ENCODE measurements at places on chromosomes 5 and 9. TPM values are rescaled to one million over a fixed set of nuclear protein-coding genes. Genes with fewer than 3 reads are reported as not detected.

DNA sequence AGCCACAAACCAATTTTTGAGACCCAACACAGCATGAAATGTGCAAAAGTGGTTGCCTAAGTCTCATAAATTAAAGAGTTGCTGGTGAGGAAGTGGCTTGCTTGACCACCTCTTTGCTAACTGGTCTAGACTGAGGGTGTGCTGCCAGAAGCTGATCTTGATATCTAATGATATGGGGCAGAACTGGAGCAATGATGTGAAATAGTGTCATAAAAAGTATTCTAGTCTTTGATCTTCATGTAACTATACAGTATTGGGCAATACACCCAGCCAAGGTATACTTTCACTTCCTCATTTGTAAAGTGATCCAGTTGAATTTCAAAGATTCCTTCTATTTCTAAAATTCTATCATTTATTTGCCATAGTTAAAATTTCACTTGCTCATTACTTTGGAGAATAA is 5.9 kb upstream of the YTHDC2 start:
- no peak for DNase-seq

- DNase-seq = no peak
Measured at GRCh38 chr5:180099733-180100611, 28.4 kb upstream of the RNF130 start.

- DNase-seq = no peak
Measured at GRCh38 chr9:131187957-131188356, 62.6 kb downstream of the NUP214 start.

DNA sequence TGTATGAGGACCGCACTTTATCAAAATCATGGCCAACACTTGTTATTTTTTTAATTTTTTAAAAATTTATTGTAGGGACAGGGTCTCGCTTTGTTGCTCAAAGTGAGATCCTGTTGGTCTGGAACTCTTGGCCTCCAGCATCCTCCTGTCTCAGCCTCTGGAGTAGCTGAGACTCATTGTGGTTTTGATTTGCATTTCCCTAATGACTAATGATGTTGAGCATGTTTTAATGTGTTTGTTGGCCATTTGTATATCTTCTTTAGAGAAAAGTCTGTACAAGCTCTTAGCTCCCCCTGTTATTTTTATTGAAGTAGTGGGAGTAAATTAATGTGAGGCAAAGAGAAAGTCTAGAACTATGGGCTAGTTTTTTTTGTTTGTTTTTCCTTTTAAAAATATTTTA is 1.6 kb upstream of the RPS6 start:
- DNase-seq = no peak

DNA sequence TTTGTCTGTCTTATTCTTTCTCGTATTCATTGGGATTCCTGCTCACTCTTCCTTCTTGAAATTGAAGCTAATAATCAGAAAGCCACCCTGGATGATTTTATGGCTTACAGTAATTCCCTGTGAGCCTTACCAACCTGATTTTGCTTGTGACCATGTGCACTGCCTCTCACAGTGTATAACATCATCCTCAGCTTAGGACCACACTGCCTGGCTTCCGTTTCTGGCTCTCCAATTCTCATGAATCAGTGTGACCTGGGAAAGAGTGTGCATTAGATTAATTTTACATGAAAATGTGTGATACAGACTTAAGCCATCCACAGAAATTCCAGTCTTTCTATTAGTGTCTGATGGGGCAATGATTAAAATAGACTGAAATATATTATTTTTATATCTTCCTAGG is 126.8 kb upstream of the DMRT1 start:
- DNase-seq = no peak

DNA sequence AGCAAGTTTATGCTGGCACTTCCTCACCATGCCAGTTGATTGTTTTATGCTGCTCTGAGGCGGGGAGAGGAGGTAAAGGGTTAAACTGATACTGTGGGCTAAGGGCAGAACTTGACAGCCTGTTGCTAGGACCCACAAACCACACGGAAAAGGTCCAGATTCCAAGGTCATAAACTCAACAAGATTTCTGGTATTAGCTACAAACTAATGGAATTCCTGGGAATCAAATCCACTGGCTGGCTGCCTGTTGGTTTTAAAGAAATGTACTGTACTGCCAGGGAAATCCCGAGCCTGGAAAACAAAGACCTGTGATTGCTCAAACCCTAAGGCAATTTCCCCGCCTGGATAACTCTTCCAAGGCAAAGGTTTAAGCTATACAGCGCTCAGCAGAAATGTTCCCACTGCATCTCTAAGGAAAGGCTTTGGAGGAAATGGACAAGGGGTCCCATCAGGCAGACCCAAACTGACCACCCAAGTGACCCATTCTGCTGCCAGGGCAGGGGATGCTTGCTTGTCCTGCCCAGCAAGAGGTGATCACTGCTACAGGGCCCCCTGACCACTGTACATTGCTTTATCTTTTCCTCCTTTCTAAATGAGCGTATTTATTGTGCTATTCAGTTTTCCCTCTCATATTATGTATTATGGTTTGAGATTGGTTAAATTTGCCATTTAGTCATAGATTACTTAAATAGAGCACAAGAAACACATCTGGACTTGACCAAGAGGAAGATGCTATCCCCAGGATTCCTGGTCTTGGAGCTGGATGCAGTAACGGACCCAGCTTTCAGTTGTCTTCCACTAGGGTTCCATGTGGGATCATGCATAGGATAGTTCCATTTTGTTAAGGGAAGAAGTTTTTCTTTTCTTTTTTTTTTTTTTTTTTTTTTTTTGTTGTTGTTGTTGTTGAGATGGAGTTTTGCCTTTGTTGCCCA is 124.3 kb downstream of the SUSD1 start:
- DNase-seq = no peak

DNA sequence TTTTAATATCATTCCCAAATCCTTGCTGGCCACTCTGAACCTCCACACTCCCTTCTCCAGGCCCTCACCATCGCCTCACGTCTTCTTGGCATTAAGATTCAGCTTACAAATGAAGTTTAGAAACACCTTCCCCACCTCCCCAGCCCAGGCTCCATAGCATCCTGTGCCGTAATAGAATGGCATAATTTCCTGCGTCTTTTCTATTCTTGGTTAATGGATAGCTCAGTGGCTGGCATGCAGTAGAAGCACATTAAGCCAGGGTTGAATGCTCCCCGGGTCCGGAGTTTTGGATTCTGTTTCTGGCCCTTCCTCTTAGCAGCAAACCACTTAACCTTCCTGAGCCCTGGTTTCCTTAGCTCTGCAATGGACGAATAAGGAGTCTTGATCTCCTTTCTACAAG is 13.8 kb downstream of the WWC1 start:
- DNase-seq = no peak

GRCh38 chr5:134543820-134544614 is 18.5 kb downstream of the JADE2 start:
- DNase-seq = no peak

- no peak for DNase-seq
Measured at GRCh38 chr9:85040146-85040545, 370.6 kb downstream of the NTRK2 start.

Gene PCA3
- 0.67 TPM for polyA plus RNA-seq

GRCh38 chr5:167778228-167778627 is 513.2 kb upstream of the WWC1 start:
- DNase-seq = no peak

DNA sequence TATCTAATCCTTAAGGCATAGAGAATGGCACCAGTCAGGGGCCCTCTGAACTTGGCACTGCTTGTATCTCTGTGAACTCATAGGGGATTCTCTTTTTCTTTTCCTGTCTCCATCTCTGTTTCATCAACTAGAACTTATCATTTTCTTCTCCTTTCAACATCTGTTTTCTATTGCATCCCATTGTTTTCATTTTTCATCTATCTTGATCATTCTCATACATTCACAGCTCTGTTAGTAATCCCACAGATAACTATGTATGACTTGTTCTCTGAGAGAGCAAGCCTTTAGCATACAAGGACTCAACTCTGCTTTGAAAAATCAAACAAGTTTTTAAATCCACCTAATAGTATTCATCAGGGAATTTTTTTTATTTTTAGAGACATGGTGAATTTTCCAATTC is 264.3 kb downstream of the ARRDC3 start:
- DNase-seq = no peak
